ENCODE measurements at places on chromosomes 4 and X. TPM values are rescaled to one million over a fixed set of nuclear protein-coding genes. Genes with fewer than 3 reads are reported as not detected.
A peak's percentile ranks its signal among the peaks of the same experiment; 100 is the strongest.

The TSPYL2 gene
- 103 TPM for total RNA-seq

The NPY5R gene
- not detected for total RNA-seq

The VSIG1 gene
- 0.54 TPM for total RNA-seq

The TMEM156 gene
- not detected for total RNA-seq

The TCEAL6 gene
- not detected for total RNA-seq

DNA sequence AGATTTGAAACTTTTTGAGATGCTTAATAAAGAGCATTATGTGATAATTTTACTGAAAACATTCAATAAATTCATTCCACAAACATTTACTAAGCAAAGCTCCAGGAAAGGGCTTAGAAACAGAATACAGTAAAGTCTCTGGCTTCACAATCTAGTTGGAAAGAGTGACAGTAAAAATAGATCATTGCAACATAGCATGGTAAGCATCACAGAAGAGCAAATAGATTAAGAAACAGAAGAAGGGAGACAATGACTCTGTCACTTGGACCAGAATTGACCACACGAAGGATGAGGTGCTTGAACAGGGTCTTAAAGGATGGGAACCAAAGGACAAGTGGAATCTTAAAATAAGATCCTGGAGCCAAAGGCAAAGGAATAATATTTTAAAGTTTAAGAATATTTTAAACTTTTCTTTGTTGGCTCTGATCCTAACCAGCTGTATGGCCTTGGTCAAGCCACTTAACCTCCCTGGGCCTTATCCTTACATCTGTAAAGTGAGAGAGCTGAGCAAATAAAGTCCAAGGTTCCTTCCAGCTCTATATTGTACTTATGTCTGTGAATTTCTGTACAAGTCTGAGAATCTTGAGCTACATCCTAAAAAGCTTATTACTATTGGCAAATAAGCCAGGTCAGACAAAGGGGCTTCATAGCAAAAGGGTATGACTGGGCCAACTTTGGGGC lies 33.9 kb downstream of the SEC24D start:
- H3K27me3 ChIP-seq, result no peaks in the 10 kb centered on the region
- H3K36me3 ChIP-seq, result peaks cover 25% of the 10 kb centered on the region
- H3K27ac ChIP-seq, result no peak overlapping the region
- no peak overlapping the region for H3K4me3 ChIP-seq

DNA sequence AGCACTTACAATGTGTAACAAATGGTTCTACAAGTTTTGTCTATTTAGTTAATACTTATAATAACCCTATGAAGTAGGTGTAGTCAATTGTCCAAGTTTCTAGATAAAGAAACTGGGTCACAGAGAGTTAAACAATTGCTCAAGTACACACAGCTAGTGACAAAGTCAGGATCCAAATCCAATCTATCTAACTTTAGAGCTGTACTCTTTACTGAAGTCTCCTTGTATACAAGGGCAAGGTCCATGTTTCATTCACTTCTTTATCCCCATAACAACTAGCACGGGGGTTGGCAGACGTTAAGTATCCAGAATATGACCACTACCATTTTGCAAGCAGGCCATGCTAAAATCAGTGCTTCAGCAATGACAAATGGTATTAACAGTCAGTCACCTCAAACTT lies 141.0 kb downstream of the CHM start:
- no peaks in the 10 kb centered on the region for H3K27me3 ChIP-seq
- peaks cover 55% of the 10 kb centered on the region for H3K4me1 ChIP-seq
- H3K4me3 ChIP-seq, result no peak overlapping the region
- H3K36me3 ChIP-seq, result peaks cover 8% of the 10 kb centered on the region
- DNase-seq, result no peak
- no peak overlapping the region for H3K27ac ChIP-seq

GRCh38 chr4:27638163-27638915 lies 777.7 kb downstream of the STIM2 start:
- no peak for DNase-seq
- peaks cover 7% of the 10 kb centered on the region for H3K27me3 ChIP-seq
- no peak overlapping the region for H3K4me3 ChIP-seq
- H3K27ac ChIP-seq, result no peak overlapping the region
- no peaks in the 10 kb centered on the region for H3K4me1 ChIP-seq

- peaks cover 22% of the 10 kb centered on the region for H3K27me3 ChIP-seq
- H3K27ac ChIP-seq, result no peak overlapping the region
- H3K4me1 ChIP-seq, result peaks cover 14% of the 10 kb centered on the region
- no peak for DNase-seq
- H3K4me3 ChIP-seq, result no peak overlapping the region
Observed at GRCh38 chr4:118589471-118590055, 95.6 kb upstream of the METTL14 start.

- no peak overlapping the region for H3K27ac ChIP-seq
- no peaks in the 10 kb centered on the region for H3K27me3 ChIP-seq
- no peak overlapping the region for H3K4me3 ChIP-seq
- peaks cover 6% of the 10 kb centered on the region for H3K4me1 ChIP-seq
- no peak for DNase-seq
Observed at GRCh38 chrX:150849486-150849885, 49.0 kb downstream of the CD99L2 start.

GRCh38 chr4:139975830-139976272 lies 178.1 kb downstream of the MAML3 start:
- peaks cover 23% of the 10 kb centered on the region for H3K4me1 ChIP-seq
- no peaks in the 10 kb centered on the region for H3K27me3 ChIP-seq
- H3K4me3 ChIP-seq, result no peak overlapping the region
- no peak for DNase-seq
- H3K36me3 ChIP-seq, result peaks cover 10% of the 10 kb centered on the region

GRCh38 chr4:105147016-105147552 lies 408 bp downstream of the TET2 start:
- peaks cover 3% of the 10 kb centered on the region for H3K27me3 ChIP-seq
- DNase-seq, result no peak
- H3K4me3 ChIP-seq, result peak overlapping the region; percentile 91
- peaks cover 37% of the 10 kb centered on the region for H3K4me1 ChIP-seq

DNA sequence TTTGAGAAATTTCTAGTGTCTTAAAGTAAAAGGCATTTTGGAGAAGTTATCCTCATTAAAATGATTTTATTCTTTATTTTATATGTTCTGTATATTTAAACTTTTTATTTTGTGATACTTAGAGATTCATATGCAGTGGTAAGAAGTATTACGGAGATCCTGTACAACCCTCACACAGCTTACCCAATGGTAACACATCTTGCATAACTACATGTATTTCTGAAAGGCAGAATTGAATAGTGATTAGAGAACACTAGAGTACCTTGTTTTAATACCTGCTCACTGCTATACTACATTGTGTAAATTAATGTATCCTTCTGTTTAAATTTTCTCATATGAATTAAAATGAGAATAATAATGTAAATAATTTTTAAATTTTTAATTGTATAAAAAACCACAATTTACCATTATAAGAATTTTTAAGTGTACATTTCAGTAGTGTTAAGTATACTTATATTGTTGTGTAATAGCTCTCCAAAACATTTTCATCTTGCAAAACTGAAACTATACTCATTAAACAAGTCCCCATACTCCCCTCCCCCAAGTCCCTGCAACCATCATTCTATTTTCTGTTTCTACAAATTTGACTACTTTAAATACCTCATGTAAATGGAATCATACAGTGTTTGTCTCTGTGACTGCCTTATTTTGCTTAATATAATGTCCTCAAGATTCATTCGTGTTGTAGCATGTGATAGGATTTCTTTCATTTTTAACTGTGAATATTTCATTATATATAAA lies 45.4 kb downstream of the INTS12 start:
- no peak overlapping the region for H3K4me3 ChIP-seq
- no peak for DNase-seq
- no peaks in the 10 kb centered on the region for H3K4me1 ChIP-seq
- peaks cover 3% of the 10 kb centered on the region for H3K27me3 ChIP-seq
- H3K27ac ChIP-seq, result no peak overlapping the region
- H3K36me3 ChIP-seq, result peaks cover 2% of the 10 kb centered on the region

Measured in mesothelial cell of epicardium (in vitro differentiated cells).